A172 (cell line): ENCODE measurements at places on chromosomes 13 and 19.

DNA sequence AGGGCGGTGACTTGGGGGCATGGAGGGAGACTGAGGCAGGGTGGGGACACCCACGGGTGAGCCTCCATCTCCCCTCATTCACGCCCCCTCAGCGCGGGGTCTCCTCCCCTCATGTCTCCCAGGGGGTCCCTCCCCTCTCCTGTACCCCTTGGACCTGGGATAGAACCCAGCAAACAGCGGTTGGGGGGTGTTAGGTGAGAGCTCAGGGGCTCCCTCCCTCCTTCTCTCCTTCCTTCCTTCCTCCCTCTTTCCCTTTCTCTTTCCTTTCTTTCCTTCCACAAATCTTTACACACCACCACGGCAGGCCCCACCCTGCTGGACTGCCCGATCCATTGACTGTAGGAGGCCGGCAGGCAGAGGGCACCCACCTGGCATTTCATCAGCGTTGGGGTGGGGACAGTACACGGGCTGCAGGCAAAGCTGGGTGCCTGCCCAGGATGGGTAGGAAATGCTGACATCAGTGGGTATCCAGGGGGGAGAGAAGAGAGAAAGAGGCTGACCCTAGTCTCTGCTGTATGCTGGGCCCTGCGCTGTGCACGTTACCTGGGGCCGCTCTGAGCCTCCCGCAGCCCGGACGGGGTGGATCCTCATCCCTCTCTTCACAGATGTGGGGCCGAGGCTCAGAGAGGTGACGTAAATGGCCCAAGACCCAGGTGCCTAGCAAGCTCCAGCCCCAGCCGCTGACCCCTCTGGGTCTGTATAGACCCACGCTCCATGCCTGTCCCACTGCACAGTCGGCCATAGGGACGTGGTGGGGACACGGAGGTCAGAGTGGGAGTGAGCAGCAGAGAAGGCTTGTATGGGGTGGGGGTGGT lies 3.5 kb downstream of the SSC5D start:
- peak; percentile 46 for DNase-seq

DNA sequence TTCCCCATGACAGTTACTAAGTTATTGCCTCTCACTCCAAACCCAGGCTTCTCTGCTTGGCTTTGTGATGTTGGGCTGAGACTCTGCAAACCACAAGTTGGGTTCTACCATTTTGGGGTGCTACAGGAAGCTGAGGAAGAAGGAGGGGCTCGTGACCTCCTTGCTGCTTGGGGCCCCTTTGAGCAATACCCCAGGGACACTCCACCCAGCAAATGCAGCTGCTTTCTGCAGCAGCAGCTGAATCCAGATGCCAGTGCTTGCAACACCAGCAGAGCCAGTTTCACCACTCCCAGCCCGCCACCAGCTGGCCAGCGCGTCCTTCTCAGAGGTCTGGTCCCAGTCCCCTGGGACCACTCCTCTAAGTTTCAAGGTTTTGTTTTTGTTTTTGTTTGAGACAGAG lies 22.0 kb upstream of the UBAC2 start:
- DNase-seq = no peak

GRCh38 chr13:44487989-44488388 lies 88.1 kb downstream of the TSC22D1 start:
- no peak for DNase-seq

DNA sequence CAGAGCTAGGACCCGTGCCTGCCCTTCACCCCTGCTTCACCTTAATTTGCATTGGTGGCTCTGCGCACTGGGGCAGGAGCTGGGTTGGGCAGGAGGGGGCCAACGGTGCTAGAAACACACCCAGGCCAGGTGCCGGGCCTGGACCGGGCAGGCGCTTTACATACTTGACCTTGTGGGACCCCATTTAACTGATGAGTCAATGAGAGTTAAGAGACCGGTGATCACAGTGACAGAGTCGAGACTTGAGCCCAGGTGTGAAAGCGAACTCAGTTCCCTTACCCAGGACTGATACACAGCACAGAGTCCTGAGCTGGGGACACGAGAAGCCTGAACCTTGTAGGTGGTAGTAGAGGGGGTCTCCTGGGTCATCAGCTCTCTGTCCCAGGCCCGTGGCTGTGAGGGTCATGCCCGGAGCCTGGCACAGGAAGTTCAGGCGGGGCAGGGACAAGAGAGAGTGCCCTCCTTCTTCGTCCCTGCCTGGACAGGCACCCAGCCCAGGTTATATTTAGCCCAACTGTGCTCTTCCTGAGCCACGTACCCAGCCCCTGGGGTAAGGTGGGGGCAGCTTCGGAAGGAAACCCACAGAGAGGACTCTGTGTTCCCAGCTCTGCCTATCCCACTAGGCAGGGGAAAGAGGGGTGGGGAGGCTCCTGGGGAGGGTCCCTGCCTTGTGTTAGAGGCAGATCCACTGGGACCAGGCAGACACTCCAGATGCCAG lies 1.9 kb downstream of the PRX start:
- DNase-seq = peak; percentile 35

DNA sequence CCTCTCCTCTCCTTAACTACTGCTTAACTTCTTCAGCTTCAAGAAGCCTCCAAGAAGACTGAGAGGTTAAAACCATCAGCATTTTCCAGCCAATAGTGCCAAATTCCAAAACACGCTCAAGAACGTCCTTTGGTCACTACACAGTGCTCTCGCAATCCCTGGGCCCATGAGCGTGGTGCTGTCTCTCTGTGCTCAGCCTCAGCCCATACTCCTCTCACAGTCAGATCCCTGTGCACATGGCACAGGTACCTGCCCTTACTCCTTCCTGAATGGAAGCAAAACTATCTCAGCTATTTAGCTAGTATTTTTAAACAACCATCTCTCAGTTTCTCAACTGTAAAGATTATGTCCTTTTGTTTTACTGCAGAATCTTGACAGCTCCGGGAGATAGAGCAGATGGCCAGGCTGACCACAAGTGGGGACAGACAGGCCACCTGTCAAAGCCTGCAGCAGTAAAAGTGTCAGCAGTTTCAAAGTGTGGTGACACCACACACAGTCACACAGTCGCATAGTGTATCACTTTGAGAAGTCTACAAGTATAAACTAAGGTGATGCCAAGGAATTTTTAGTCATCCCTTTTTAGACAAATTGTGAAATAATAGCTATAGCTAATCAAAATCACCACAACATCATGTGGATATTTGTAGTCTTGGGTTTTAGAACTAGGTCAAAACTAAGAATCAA lies 35.7 kb downstream of the DZIP1 start:
- DNase-seq = no peak

DNA sequence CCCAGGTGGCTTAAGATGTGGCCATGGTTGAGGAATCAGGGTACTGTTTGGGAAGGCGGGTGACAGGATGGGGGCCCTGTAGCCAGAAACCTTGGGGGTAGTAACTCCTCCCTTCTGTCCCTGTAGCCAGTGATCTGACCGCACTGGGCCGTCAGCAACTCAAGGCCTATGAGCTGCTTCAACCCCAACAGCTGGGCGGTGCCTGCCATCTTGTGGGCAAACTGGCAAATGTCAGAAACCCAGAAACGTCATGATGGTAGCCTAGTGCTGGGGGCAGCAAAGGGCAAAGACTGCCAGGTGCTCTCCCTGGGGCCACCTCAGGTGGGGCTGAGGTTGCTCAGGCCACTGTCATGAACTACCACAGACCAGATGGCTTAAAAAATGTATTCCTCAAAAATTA lies 3.5 kb downstream of the COPE start:
- peak; percentile 46 for DNase-seq

DNA sequence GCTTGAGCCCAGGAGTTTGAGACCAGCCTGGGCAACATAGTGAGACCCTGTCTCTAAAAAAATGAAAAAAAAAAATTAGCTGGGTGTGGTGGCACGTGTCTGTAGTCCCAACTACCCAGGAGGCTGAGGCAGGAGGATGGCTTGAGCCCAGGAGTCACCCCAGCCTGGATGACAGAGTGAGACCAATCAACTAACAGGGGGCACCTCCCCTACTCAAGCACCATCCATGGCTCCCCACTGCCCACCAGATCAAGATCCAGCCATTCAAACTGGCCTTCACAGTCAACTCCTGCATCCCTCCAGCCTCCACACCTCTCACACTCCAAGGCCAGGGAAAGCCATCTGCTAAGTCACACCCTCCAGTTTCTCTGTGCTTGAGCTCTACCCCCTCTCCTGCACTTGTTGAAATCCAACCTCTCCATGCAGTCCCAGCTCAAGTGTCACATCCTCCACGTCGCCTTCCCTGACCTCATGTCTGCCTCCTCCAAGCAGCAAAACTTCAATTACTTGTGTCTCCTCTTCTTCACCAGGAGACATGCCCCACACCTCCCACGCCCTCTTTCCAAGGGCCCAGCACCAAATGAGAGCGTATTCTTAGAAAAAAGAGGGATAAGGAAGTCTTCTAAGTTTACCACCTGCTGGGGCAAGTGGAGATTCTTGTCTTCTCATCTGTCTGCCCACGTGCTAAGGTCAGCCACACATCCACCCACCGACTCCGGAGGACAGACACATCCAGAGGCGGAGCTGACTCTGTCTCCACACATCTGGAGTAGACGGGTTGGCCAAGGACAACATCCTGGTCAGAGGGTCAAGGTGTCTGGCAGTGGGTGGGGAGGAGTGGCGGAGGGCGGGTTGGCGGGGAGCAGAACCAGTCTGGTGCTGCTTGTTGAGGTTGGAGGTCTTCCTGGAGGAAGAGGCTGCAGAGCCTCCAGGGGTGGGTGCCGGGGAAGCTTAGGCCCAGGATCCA lies 974 bp upstream of the CYP4F22 start:
- DNase-seq = no peak

DNA sequence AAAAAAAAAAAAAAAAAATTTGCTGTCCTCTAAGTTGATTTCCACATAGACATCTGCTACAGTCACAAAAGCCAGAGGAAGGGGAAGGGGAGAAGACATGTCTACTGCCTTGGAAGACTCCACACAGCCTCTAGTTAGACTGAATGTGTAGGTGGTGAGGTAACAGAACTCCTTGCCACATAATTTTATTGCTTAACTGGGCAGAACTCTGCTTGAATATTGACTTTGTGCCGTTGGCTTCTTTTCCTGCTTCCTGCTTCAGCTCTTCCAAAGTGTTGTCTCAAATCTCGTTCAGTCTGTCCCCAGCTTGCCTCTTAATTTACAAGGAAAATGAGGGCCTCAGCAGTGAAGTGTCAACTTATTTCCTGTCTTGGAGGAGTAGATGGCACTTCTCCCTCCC lies 37.1 kb downstream of the ESD start:
- DNase-seq = no peak

DNA sequence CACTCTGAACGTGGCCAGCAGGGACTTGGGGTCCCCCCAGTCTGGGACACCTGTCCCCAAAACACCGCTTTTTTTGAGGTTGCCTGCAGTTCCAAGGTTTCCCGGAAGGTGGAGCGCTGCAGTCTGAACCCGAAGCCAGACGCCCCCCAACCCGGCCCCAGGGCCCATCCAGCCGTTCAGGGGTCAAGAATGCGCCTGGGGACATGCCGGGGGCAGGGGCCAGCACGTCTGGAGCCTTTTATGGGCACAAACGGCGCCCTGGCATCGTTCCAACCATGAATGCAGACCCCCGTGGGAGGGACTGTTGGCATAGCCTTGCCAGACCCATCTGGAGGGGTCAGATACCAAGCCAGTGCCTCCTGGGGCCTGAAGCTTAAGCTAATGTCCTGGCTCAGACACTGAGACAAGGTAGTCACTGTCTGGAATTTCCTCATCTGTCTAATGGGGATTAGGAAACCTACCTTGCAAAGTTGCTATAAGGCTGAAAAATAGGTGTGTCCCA lies 6.9 kb downstream of the S1PR5 start:
- DNase-seq = no peak

DNA sequence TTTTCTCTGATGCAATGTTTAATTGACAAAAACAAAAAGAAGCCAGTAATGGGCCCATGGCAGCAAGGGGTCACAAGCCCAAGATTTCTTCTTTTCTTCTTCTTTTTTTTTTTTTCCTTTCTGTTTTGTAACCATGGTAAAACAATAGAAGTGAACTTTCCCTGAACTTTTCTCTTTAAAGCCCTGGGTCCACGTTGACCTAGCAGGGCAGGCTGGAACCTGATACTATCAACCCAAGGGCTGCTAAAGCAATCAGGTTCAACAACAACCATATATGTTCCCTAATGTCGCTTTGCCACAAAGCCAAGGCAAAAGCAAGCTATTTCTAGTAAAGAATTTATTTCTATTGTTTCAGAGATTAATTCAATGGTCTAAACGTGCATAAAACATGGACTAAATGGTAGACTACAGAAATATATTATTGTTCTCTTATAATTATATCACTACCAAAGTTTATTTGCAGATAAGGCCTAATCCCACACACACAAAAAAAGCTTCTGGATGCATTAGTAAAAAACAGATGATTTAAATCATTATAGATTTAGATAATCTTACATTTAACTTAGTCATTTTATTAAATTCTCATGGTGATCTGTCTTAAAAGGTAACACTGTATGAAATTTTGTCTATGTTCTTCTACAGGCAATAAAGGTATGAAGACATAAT lies 153.9 kb downstream of the DACH1 start:
- no peak for DNase-seq

GRCh38 chr13:35841060-35841521 lies 290.1 kb downstream of the DCLK1 start:
- DNase-seq = no peak

GRCh38 chr13:49524740-49525501 lies 29.2 kb downstream of the PHF11 start:
- no peak for DNase-seq

DNA sequence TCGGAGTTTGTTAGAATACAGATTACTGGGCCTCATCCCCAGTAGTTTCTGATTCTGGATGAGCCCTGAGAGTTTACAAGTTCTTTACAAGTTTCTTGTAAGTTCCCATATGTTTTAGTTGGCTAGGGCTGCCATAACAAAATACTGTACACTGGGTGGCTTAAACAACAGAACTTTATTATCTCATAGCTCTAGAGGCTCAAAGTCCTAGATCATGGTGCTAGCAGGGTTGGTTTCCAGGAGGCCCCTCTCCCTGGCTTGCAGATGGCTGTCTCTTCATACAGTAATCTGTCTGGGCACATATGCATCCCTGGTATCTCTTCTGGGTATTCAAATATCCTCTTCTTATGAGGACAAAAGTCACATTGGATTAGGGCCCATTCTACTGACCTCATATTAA lies 167.2 kb downstream of the KLF5 start:
- no peak for DNase-seq

GRCh38 chr13:114298866-114299265 lies 15.4 kb upstream of the CHAMP1 start:
- no peak for DNase-seq

- no peak for DNase-seq
Observed at GRCh38 chr19:48726556-48726955, 7.0 kb upstream of the MAMSTR start.

DNA sequence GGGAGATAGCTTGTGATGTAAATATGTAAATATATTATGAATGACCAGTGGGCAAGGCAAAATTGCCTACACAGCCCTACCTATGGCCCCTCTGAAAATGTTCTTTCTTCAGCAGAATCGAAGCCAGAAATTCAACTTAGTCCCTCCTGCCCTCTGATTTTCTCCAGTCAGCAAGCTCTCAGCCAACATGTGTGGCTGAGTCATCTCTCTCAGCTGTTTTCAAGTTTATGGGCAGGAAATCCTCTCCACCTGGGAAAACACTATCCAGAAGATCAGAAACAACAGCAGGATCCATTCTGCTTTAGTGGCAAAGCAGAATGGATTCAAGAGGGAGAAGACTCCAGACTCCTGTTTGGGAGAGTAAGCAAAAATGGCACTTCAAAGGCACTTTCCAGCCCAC lies 8.9 kb upstream of the ZNF527 start:
- DNase-seq = peak; percentile 28
